Kidney capillary endothelial cell (primary cell): ENCODE measurements at places on chromosomes 3 and 15.

- DNase-seq = peak; percentile 7
Observed at GRCh38 chr15:58551764-58552504, 120.1 kb downstream of the LIPC start.

DNA sequence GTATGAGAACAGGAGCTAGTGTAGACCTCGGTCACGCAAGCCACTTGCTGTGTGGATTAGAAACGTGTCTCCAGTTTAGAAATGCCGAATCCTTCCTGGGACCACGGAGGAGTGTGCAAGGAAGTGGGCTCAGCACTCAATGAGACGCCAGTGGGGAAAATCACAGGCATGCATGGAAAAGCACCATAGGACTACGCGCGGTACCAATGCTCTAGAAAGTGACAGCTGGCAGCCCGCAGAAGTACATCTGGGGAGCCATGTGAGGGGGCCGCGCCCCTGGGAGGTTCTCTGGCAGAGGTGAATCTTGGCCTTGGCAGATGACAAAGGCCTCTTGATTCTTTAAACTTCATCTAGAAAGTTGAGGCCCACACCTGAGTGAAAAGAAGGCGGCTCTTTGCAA lies 99.3 kb downstream of the LRRK1 start:
- no peak for DNase-seq

GRCh38 chr15:68419301-68420175 lies 12.4 kb downstream of the ITGA11 start:
- no peak for DNase-seq

DNA sequence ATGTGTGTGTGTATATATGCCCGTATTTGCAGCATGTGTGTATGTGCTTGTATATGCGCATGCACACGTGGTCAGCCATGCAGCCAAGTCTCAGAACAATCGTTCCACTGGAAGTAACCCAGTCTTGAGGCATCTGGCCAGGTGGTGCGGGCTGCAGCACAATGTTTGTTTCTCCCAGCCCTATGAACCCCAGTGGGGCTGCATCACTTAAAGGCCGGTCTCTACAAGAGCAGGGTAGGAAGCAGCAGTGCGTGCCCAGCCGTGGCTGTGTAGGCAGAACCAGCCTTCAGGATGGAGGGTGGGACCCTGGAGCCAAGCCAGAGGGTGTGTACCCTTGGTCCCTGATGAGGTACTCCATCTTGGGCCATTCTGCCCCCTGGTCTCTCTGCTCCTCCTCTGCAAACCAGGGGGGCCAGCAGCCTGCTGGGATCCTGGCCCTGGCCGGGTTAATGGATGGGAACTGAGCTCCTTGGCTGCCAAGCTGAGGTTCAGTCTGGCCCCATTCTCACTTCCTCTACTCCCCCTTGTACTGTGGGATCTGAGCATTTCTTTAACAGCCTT lies 11.8 kb downstream of the KLF13 start:
- no peak for DNase-seq

DNA sequence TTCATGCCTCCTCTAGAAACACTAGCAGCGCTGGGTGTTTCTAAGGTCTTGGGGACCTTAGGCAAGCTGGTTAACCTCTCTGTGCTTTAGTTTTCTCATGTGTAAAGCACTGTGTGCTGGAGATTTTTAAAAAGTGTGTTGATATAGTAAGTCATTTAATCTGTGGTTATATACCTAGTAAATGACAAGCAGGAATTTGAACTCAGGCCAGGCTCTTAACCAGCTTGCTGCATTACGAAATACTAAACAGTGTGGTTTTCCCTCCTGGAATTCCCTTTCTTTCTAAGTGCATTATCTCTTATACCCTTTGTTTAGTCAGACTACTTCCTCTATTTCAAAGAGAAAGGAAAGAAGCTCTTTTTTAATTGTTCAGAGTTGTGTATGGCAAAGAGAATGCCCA lies 26.5 kb downstream of the NEO1 start:
- DNase-seq = no peak

- no peak for DNase-seq
Observed at GRCh38 chr3:118968111-118968510, 66.5 kb downstream of the IGSF11 start.

DNA sequence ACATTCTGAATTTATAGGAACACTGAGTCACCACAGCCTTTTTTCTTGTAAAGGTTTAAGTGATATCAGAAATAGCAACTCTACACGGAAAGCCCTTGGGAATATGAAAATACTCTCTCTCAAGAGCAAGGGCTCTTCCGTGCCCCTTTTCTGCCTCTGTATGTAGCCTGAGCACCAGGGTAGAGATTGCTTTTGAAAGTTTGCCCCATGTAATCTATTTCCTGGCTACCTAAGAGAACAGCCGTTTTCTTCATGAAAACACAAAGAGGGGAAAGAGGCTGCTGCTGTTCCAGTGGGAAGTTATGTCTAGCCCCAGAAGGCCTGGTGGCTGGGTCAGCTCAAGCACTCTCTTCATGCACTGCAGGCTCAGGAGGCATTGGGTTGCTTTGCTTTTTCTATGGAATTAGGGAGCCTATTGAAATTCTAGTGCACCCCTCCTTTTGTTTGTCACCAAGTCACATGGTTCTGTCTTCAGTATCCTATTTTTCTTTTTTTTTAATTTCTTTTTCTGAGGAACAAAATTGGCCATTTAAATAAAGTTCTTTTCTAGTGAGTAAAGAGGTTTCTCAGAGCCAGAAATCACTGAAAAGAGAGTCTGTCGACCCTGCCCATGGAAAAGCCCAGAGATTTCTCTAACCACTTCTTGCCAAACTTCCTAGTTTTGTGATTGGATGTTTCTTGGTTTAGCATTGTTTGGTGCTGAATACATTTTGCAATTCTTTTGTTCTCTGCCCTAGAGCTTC lies 39.5 kb downstream of the TIGIT start:
- DNase-seq = no peak

DNA sequence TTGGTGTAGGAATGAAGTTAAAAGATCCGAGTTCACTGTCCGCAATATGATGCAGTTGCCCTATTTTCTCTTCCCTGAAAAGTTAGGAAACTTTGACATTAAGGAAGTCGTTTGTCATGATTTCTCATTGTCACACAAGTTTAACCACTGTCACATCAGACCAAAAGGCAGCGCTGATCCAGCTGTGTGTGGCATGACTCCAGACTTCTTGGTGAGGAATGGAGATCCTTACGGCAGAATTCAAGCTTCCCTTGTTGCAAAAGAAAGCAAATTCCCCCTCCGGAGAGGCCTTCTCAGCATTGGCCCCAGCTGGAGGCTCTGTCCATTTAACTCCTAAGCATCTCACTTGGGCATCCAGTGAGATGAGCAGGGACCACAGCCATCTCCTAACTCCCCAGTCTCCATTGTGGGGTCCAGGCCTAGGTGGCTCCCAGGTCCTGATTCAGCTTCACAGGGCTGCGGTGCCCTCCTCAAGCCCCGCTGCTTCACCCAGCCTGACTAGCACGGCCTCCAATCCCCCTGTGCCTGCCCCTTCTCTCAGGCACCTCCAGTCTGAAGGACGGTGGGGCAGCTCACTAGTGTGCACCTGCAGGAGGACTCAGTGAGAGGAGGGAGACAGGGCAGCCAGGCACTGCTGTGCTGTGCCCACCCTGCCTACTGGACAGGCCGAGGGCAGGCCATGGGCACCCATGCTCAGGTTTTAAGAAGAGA lies 159.5 kb downstream of the CHSY1 start:
- no peak for DNase-seq

DNA sequence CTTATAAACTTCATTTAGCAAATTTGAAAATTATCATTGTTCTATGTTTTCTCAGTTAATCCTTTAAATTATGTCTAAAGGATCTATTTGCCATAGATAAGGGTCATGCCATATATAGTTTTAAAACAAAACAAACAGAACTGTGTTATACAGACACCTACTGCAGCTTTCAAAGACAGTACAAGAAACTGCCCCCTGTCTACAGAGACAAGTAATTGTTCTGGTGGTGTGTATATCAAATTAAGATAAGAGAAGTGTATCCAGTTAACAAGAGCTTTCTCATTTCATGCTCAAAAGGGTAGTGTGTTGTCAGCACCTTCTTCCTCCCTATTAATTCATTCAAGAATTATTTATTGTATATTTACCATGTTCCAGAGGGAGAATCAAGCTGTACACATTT lies 201.2 kb downstream of the FMN1 start:
- no peak for DNase-seq

- DNase-seq = no peak
Observed at GRCh38 chr15:99019558-99020540, 12.3 kb upstream of the PGPEP1L start.
